ENCODE measurements at places on chromosomes 13 and 19.

GRCh38 chr13:107450931-107451330, 764.4 kb downstream of the LIG4 start:
- DNase-seq: no peak

DNA sequence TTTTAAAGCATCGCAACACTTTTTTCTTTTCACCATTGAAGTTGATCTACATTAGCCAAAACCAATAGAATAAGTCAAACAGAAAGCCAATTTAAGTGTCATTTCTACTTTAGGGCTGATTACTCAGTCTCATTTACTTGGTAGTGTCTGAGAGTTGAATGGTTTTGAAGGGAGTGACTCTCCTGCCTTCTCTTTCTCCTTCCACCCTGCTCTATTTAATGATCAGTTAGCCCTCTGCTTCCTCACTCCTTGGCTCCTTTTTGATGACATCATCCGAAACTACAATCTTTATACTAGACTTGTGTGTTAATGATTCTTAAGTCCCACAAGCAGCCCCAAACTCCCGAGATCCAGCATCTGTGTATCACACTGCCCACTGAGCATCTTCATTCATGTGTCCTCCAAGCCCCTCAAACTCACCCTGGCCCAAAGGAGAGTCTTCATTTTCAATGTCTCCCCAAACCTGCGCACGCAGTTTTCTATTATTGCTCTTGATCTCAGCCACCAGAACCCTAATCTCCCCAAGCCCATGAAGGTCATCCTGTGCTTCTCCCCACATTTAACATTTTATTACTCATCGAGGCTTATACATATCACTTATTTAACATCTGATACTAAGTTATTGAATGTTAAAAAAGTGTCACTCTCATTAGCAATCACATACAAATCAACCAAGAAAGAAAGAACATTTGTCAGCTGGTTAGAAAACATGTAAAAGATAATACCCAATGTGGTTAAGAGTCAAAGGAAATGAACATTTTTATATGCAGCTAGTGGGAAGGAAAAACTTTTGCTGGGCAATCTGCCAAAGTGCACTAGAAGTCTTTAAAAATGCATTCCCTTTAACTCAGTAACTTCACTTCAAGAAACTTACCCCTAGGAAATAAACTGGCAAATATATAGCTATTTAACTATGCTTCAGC, 32.2 kb upstream of the ARGLU1 start:
- DNase-seq: no peak

GRCh38 chr13:109135018-109135417, 505.6 kb downstream of the MYO16 start:
- DNase-seq: no peak

DNA sequence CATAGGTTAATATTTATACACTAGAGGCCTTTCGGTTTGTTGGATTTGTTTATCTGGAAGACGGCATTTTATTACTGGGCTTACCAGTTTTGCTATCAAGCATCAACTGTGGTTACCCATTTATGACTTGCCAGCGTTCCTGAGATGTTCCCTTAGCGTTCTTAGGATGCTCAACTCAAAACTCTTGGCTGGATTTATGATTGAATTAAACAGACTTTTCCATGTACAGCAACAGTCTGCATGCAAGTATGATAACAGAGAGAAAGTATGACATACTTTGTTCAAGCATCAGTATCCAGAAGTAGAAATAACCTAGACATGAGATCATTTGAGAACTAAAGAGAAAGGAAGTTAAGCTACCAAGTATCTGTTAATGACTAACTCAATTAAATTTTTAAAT, 29.9 kb upstream of the RNF113B start:
- DNase-seq: no peak

DNA sequence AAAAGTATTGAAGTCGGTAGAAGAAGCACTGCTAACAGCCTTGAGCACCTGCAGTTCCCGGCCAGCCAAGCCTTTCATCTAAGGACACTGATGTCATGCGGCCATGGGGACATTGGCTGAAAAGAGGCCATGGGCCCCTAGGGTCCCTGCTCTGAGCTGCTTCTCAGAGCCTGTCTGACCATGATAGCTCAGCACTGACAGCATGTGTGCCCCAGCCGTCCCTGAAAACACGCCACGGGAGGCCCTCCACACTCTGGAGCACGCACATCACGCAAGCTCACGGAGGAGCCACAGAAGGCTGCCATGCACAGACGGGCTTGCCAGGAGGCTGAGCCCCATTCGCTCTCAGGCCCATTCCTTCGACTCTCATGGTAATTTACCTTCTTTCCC, 51.8 kb downstream of the MLLT1 start:
- peak; percentile 35 for DNase-seq

DNA sequence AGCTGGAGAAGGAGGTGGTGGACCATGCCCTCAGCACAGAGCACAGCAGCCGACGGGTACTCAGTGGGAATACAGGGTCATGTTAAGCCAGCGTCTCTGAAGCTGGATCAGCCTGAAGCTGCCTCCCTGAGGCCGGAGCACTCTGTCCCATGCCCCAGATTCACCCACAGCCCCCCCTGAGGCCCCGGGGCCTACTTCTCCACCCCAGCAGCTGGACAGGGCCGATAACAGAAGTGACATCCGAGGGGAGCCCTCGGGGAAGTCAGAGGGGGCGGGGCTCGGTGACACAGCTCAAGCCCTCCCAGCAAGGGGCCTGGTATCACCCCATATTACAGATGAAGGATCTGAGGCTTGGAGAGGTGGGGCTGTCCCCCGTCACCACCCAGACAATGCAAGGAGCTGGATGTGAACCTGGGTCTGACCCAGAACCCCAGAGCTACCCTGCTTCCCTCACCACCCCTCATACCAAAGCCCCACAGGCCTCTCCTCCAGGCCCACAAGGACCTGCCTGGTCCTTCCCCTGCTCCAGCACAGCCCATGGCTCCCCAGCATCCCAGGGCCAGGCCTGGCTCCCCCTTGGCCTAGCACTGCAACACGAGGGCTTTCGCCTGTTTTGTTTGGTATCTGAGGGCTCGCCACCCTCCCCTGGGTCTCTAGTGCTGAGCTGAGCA, 5.7 kb downstream of the R3HDM4 start:
- DNase-seq: peak; percentile 72

DNA sequence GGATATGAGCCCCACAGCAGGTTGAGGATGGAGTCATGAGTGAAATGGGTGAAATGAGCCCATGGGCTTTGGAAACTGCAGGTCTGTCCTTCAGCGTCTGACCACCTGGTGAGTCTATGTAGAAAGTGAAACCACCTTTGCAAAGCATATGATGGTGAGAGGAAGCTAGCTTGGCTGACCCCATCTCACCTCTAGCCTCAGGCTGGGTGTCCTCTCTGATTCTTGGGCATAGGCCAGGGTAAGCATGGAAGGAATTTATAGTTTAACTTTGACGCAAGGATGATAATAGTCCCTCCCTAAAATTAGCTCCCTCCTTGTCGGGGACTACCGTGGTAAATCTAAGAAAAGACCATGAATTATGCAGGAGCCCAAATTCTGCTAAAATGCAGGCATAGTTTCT, 16.8 kb upstream of the PSG9 start:
- DNase-seq: no peak

DNA sequence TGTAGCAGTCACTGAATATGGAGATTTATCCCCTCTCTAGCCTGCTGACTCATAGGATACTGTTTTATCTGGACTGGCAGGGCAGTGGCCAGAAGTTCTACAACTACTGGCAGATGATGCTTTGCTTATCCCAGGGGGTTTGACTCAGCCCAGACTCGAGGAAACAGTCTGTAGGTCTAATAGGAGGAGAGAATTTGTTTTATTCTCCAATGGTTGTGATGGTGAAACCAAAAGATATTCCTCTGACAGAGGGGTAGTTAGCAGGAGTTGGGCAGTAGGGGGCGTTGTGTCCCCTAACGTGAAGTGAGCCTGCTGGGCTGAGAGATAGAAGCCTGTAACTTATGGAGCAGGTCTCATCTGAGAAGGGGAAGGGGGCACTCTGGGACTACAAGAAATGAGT, 74.9 kb downstream of the WTIP start:
- DNase-seq: no peak

- no peak for DNase-seq
These were observed 185.4 kb upstream of the CSNK1A1L start for GRCh38 chr13:37290716-37291505.

DNA sequence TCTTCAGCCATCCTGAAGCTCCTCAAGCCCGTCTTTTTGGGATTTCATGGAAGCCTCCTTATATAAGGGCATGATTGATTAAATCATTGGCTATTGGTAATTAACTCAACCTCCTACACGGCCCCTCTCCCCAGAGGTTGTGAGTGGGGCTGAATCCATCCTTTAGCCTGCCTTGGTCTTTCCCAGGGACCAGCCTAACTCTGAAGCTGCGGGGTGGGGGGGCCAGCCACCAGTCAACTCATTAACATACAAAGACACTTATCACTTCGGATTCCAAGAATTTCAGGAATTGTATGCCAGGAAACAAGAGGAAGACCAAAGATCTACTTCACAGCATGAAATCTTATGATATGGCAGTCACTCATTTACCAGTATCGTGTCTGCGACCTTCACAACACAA, 9.9 kb downstream of the COL4A1 start:
- DNase-seq: no peak

DNA sequence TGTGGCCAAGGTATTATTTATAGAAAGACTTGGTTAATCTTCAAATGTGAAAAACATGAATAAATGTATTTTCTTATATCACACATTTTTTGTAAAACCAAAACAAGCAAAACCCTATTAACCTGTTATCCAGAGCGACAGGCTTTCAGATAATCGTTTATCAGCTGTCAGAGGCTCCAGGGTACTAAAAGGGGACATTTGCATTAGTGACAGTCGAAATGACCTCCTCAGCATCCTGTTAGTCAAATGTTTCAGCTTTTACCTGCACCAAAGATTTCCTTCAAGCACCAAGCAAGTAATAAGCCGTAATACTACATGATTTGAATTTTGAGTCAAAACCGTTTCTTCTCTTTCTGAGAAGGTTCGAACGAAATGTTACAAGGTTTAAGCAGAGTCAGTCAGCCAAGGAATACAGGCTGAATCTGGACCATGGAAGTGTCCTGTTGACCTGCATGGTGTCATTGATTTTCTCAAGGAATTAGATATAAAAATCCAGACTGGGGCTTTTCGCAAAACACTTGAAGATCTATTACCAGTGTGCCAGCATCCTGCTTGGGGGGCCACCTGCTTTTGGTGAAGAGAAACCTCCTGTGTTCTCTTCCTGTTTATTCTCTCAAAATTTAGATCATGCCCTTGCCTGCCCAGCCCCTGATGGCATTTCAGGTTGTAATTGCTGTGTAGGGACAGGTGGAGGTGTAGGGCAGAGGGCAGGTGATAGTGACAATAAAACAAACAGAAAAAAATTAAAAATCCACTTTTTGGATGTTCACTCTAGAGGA, 11.3 kb upstream of the RFC3 start:
- DNase-seq: no peak

DNA sequence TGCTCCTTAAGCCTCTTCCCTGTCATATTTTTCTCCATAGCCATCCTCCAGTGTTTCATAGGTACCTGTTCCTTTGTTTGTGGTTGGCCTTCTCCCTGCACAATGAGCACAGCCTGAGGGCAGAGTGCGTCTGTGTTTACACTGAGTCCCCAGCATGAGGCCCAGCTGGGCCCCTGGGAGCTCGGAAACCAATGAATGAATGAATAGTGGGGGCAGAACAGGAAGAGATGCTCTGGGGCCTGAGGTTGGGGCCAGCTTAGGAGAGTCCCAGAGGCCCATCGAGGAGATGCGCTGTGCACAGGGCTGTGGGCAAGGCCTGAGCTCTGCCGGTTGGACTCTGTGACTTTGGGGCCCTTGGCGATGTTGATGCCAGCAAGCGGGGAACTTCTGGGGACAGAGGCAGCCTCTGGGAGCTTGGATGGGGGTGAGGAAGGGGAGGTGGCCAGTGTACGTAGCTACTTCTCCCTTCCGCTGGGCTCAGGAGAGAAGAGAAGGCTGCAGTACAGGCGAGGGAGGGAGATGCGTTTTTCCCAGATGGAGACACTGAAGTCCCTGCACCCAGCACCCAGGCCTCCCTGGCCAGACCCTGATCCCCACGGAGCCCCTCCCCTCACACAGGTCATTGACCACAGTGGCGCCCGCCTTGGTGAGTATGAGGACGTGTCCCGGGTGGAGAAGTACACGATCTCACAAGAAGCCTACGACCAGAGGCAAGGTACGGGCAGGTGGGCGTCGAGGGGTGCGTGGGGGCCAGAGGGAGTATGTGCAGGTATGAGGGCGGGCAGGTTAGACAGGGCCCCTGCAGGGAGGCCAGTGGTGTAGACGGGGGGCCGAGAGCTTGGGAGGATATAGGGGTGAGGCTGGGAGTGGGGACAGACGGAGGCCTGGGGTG, 5.1 kb downstream of the TBCB start:
- no peak for DNase-seq

DNA sequence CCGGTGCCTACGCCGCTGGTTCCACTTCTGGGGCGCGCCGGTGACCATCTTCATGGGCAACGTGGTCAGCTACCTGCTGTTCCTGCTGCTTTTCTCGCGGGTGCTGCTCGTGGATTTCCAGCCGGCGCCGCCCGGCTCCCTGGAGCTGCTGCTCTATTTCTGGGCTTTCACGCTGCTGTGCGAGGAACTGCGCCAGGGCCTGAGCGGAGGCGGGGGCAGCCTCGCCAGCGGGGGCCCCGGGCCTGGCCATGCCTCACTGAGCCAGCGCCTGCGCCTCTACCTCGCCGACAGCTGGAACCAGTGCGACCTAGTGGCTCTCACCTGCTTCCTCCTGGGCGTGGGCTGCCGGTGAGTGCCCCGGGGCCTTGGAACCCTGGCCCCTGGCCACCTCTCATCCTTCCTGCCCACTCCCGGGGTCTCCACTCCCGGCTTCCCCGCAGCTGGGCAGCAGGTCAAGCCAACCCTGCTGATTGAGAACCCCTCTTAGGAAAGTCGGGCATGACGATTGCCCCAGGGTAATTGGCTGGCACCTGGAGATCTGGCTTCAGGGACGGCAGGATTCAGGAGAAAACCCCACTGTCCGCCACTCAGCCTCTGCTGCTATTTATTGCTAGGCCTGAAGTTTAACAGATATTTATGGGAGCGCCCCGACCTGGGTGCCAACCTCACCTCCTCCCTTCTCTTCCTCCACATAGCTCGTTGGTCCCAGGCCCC, 39.1 kb downstream of the TRPM4 start:
- peak; percentile 39 for DNase-seq

GRCh38 chr19:34104096-34104495, 68.2 kb upstream of the LSM14A start:
- DNase-seq: no peak

- DNase-seq: no peak
These were observed 2812.6 kb downstream of the PCDH9 start for GRCh38 chr13:64417581-64417980.

GRCh38 chr13:112103260-112103838, 36.4 kb downstream of the SOX1 start:
- DNase-seq: no peak

GRCh38 chr13:94859278-94859691, 146.9 kb upstream of the SOX21 start:
- peak; percentile 64 for DNase-seq
